Brain pericyte (primary cell): ENCODE measurements at places on chromosomes 16 and 17.

DNA sequence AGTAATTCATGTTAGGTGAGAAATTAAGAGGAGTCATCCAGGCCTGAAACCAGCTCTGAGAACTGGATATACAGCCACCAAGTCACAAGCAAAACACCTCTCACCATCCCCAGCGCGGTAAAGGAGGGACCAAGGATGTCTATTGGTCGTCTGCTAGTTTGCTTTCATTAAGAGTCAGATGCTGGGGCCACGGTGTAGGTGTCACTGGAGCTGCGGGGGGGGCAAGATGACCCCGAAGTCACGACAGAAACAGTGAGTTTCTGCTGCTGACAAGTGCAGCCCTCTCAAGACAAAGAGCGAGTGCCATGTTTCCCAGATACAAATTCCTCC lies 790 bp downstream of the NCBP3 start:
- DNase-seq, result no peak

GRCh38 chr17:50212121-50212843 lies 10.9 kb upstream of the COL1A1 start:
- no peak for DNase-seq

- no peak for DNase-seq
Measured at GRCh38 chr17:75049706-75050105, 2.7 kb downstream of the KCTD2 start.

- DNase-seq, result no peak
Measured at GRCh38 chr16:87628940-87629339, 26.6 kb downstream of the JPH3 start.

DNA sequence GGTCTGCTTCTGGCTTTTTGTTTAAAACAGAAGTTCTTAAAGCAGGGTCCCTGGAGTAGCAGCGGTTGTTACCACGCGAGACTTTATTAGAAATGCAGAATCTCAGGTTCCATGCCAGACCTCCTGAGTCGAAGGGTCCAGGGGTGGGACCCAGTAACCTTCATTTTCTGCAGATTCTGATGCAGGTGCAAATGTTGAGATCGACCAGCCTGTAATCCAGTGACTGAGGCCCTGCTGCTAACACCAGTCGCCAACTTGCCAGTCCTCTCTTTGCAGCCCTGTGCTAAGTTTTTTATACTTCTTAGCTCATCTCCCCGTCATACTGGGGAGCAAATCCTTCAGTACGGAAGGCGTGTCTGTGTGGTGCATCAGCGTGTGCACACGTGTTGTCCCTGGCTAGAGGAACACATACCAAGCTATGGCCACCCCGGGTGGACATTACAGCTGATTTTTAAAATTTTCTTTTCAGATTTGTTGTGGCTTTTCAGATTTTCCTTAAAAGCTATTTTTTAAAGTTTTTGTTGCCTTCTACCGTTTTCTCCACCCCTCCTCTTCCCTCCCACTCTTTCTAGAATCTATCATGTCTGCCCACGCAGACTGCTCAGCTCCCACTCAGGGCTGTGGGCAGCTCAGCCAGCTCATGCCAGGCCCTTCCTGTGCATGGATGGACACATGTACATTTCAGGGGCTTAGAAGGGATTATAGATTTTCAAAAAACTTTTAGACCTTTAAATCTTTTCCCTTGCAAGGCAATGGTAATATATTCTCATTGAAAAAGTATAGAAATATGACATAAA lies 57.7 kb downstream of the MEAK7 start:
- no peak for DNase-seq

GRCh38 chr17:69018687-69019086 lies 42.0 kb downstream of the ABCA9 start:
- DNase-seq, result no peak

- no peak for DNase-seq
Measured at GRCh38 chr17:82780971-82781893, 29.4 kb downstream of the TBCD start.

DNA sequence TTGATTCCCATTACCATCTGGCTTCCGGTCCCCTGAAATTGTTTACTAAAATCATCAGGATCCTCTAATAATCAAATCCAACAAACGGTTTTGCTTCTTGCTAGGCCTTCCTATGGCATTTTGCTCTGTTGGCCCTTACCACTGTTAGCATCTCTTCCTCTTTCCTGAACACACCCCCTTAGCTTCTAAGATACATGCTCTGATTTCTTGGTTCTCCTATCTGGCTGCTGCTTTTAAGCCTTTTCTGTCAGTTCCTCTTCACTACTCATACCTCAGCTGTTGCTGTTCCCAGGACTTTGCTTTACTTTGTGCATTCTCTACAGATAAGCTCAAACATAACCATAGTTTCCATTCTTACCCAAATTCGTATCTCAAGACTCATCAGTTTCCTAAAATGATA lies 11.4 kb downstream of the CAPNS2 start:
- DNase-seq, result no peak

DNA sequence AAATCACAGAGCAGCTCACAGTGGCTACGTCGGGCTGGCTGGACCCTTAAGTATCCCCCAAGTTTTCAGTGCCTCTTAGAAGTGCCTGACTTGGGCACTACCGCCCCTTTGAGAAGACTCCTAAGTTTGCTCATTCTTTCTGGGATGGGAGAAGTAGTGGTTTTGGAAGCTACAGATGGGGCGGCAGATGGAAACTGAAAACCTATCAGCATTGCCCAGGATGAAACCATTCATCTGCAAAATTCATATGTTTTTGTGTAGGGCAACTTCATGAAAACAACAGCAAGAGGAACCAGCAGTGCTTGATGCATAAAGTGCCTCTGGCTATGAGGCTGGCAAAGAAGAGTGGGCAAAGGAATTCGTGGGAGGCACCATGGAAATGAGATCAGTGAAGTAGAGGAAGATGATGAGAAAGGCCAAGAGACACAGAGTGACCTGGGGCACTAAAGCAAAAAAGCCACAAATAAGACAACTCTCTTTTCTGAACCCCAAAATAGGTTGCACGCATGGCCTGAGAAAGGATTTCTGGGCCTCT lies 277.1 kb downstream of the XYLT1 start:
- no peak for DNase-seq

DNA sequence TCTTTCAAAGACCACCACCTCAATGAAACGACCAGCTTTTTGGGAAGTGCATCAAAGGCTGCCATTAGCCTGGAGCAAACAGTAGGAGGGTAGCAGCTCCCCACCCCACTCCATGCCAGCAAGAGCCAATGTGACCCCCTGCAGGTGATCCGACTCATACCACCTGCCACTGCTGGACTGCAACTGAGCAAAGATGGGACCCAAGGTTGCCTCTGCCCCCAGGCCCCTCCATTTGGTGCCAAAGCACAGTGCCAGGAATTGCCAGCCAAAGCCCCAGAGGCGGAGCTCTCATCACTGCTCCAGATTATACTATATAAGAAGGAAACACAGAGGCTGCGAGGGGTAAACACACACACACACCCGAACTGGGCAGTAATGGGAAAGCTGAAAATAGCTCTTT lies 8.3 kb downstream of the PITPNM3 start:
- DNase-seq, result no peak
